NCI-H82 (cell line): ENCODE measurements at places on chromosomes 11 and 22.

GRCh38 chr11:9144828-9145227, 53.4 kb upstream of the SCUBE2 start:
- DNase-seq: no peak

GRCh38 chr11:35083431-35084238, 55.3 kb upstream of the CD44 start:
- DNase-seq: no peak

GRCh38 chr11:113876074-113876797, 864 bp upstream of the USP28 start:
- DNase-seq: peak; percentile 56

GRCh38 chr11:126438691-126439090, 83.2 kb downstream of the ST3GAL4 start:
- DNase-seq: no peak

DNA sequence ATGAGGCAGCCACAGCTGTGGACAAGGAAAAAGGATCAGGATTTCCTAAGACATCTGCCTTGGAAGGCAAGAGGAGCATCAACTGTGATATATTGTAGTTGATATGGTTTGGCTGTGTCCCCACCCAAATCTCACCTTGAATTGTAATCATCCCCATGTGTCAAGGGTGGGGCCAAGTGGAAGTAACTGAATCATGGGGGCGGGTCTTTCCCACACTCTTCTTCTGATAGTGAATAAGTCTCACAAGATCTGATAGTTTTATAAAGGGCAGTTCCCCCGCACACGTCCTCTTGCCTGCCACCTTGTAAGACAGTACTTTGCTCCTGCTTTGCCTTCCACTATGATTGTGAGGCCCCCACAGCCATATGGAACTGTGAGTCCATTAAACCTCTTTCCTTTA, 10.2 kb downstream of the RIC8A start:
- no peak for DNase-seq

GRCh38 chr11:12193515-12194336, 83.3 kb downstream of the MICAL2 start:
- no peak for DNase-seq

GRCh38 chr22:38572065-38572464, 2.1 kb upstream of the DMC1 start:
- DNase-seq: peak; percentile 54
